ENCODE measurements at places on chromosomes 6 and 20.

- DNase-seq = no peak
Observed at GRCh38 chr20:38477747-38478146, 5.1 kb downstream of the RALGAPB start.

GRCh38 chr6:21438986-21439352 is 154.6 kb upstream of the SOX4 start:
- peak; percentile 36 for DNase-seq

- no peak for DNase-seq
Observed at GRCh38 chr6:111800821-111801220, 72.4 kb downstream of the FYN start.

- no peak for DNase-seq
Observed at GRCh38 chr20:35200267-35200666, 26.2 kb upstream of the MMP24 start.

GRCh38 chr6:82144007-82144851 is 103.3 kb downstream of the IBTK start:
- no peak for DNase-seq

GRCh38 chr6:111982681-111983080 is 71.2 kb upstream of the CCN6 start:
- no peak for DNase-seq

DNA sequence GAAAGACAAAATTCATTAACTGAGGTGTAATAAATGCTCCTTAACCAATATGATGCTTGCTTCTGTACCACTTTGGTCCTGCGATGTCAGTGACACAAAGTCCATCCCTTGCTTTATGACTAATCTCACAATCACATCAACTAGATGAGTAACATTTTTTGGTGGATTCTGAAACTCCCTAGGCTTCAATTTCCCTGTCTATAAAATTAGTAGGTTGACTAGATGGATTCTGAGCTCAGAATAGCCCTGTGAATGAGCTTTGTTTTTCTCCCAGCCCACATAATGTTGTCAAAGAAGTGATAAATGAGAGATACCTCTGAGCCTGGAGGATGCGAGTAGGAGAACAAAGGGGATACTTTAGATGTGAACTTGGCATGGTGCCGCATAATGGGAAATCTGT is 9.1 kb downstream of the TXLNB start:
- peak; percentile 31 for DNase-seq

DNA sequence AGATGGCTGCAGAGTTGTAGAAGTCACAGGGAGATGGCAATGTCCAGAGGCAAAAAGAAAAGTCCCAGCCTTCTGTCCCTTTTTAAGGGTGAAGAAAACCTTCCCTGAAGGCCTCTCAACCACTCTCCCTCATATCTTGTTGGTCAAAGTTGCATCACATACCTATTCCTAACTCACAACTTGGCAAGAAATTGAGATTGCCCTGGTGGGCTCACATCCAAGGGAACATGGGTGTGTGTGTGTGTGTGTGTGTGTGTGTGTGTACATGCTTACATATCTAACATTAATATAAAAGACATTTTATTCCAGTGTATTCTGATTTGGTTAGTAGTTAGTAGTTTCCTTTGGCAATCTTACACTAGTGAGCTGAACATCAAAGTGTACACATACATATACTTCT is 144.3 kb upstream of the SALL4 start:
- DNase-seq = no peak

DNA sequence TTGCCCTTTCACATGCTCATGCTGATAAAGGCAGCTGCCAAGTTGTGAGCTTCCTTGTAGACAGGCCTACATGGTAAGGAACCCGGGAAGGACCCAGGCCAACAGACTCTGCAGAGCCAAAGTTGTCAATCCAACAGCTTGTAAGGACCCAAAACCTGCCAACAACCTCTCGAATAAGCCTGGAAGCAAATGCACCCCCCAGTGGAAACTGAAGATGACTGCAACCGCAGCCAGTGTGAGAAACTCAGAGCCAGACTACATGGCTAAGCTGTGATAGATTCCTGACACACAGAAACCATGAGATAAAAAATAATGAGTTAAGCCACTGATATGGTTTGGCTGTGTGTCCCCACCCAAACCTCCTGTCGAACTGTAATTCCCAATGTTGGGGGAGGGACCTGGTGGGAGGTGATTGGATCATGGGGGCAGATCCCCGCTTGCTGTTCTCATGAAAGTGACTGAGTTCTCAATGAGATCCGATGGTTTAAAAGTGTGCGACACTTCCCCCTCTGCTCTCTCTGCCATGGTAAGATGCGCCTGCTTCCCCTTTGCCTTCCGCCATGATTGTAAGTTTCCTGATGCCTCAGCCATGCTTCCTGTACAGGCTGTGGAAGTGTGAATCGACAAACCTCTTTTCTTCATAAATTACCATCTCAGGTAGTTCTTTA is 18.8 kb upstream of the CLPSL2 start:
- DNase-seq = peak; percentile 57
